Stimulated activated CD4-positive, alpha-beta T cell treated with anti-CD3 and anti-CD28 coated beads, Interleukin-15, amount 100 ng/mL, for 1 hour (primary cell): ENCODE measurements at places on chromosomes 12 and 14.

DNA sequence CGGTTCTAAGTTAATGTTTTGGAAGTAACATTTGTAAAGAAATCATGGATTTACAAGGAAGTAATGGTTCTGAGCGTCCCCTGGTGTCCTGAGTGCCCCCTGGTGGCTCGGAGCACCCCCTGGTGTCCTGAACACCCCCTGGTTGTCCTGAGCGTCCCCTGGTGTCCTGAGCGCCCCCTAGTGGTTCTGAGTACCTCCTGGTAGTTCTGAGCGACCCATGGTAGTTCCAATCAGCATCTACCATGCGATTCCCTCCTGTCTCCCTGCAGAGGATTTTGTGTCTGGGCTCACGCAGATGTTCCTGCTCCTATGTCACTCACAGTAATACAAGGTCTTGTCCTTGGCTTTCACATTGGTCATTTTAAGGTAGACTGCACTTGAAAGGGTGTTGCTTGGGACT, 1352.9 kb downstream of the TMEM121 start:
- DNase-seq, result no peak

- no peak for DNase-seq
These were observed 138.1 kb upstream of the C14orf180 start for GRCh38 chr14:104441275-104442106.

GRCh38 chr14:91509083-91509877, 830 bp downstream of the PPP4R3A start:
- peak; percentile 10 for DNase-seq

- no peak for DNase-seq
These were observed 15.7 kb downstream of the OR10P1 start for GRCh38 chr12:55652352-55652751.

- no peak for DNase-seq
These were observed 49.9 kb downstream of the PRICKLE1 start for GRCh38 chr12:42539696-42540095.

GRCh38 chr12:16189849-16190248, 87.6 kb downstream of the SLC15A5 start:
- DNase-seq, result no peak

DNA sequence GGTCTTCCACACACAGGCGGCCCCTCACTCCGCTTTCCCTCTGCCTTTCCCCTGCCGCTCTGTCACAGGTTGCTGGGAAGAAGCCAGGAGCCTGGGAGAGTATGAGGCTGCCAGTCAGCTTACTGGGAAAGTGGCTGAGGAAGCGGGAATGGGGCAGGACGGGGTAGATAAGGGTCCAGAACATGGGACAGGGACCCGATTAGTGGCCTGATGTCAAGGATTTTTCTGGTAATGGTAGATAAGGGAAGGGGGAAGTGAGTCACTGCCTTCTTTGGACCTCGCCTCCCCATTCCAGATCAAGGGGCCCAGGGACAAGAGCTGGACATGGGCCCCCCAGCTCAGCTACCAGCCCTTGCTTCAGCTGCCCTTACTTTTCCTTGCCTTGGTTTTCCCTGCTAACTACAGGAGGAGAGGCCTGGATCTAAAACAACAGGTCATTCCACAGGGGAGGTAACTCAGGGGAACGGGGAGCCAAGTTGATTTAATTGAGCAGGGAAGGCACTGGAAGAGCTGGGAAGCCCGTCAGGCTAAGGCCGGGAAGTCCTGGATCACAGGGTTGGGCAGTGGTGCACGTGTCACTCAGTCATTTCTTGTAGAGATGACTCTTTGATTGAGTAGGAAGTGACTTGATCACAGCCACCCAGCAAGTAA, 3.5 kb upstream of the LPAR5 start:
- no peak for DNase-seq
